ENCODE measurements at places on chromosomes 6 and 20.
A peak's percentile ranks its signal among the peaks of the same experiment; 100 is the strongest.

DNA sequence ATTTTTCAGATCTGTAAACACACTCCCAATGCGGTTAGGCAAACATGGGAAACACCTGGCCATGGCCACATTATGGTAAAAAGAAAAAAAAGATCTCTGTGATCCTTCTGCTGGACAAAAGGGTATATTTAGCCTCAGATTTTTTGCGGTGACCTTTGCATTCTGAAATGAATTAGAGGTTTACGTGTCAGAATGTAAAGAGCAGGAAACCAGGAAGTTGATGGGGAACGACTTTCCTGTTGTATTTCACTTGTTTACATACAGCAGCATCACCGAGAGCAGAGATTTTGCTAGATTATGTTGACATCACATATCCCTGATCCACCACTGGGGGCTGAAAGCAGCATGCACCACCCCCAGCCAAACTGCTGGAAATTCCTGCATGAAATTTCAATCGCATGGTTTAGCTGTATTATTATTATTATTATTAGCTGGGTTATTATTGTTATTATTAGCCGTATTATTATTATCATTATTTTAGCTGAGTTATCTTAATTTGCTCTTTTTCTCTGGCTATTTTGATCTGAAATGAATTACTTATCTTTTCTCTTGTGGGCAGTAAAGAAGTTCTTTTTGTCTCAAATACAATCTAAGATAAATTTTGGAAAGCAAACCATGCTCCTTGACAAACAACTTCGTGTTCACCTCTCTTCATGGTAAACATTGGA, 189.4 kb downstream of the ZFP64 start:
- no peak for DNase-seq

DNA sequence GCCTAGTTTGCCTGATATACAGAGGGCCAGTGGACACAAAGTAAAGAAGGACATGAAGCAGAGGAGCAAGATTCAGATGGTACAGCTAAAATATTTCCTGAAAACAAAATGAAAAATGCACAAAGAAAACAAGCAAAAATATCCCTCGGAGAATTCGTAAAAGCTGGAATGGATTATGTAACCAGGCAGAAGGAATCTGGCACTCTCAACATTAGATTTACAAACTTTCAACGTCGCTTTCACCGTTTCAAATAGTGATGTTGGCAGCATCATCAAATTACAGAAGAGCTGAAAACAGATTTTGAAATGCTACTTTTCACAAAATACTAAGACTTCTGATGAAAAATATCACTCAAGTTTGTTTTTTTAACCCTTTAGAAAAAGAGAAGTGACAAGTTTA, 11.7 kb downstream of the SMLR1 start:
- DNase-seq, result no peak

DNA sequence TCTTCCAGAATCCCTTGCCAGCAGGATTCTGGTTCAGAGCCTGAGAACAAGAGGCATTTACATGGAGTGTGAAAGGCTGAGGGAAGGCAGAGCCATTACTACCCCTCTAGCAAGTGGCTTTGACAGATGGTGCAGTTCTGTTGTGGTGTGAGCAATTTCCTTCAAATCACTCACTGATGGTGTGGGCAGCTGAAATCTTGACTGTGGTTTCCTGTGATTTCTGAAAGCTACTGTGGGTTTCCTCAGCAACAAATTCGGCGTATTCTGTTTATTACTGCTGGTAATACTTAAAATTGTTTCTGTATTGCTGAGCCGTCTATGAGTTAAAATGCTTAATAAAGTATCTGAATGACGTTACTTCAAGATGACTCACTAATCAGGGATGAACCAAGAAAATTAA, 181.5 kb upstream of the TCF21 start:
- DNase-seq, result no peak

GRCh38 chr6:20724443-20725190, 190.4 kb downstream of the CDKAL1 start:
- no peak for DNase-seq

DNA sequence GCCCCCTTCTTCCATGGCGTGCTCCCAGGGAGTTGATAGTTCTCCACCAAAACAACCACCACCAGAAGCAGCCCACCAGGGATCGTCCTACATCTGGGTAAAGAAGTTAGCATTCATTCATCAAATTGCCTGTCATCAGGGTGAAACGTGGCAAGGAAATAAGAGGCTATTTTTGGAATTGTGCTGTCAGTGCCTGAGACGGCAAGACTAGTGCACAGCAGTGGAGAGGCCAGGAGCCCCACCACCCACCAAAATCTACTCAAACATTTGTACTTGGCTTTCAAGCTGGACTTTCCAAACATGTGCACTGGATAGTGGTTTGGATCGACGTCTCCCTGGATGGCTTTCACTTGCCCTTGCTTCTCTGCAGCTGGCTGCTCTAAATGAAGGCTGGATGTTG, 44.8 kb downstream of the TXNDC5 start:
- no peak for DNase-seq

- no peak for DNase-seq
Measured at GRCh38 chr6:54515713-54516112, 207.5 kb downstream of the TINAG start.

- DNase-seq, result no peak
Measured at GRCh38 chr6:18160911-18161310, 5.7 kb downstream of the KDM1B start.

- DNase-seq, result no peak
Measured at GRCh38 chr20:24764027-24764793, 184.9 kb upstream of the CST7 start.

GRCh38 chr6:3484192-3484591, 27.3 kb upstream of the SLC22A23 start:
- DNase-seq, result no peak

DNA sequence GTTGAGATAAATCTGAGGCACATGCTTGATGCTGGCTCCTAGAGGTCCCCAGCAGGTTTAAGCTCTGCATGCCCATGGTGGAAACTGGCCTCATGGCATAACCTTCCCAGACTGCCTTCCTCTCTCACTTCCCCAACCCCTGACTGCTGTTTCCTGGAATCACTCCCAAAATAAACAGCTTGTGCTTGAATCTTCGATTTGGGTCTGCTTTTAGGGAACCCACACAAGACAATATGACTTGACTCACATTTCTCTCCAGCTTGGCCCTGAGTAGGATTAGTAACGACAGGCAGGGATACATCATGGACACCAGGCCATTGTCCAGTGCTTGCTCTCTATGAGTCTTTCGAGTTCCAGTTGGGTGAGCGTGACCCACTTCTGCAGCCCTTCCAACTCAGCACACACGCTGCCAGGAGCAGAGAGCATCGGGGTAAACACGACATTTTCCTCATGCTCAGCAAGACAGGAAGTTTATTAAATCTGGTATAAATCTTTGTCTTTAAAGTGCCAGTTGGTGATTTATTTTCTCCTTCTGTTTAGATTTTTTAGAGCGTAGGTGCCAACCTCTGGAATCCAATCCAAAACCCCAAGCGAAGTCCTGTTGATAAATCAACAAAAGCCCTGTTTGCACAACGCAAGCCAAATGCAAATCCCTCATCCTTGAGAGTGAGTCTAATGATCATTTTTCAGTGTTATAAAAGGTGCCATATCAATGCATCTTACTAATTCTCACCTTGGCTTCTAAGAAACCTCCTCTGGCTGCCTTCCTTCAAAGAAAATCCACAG, 135.0 kb downstream of the FOXA2 start:
- DNase-seq, result no peak

GRCh38 chr6:14863902-14864850, 381.7 kb upstream of the JARID2 start:
- DNase-seq, result no peak

DNA sequence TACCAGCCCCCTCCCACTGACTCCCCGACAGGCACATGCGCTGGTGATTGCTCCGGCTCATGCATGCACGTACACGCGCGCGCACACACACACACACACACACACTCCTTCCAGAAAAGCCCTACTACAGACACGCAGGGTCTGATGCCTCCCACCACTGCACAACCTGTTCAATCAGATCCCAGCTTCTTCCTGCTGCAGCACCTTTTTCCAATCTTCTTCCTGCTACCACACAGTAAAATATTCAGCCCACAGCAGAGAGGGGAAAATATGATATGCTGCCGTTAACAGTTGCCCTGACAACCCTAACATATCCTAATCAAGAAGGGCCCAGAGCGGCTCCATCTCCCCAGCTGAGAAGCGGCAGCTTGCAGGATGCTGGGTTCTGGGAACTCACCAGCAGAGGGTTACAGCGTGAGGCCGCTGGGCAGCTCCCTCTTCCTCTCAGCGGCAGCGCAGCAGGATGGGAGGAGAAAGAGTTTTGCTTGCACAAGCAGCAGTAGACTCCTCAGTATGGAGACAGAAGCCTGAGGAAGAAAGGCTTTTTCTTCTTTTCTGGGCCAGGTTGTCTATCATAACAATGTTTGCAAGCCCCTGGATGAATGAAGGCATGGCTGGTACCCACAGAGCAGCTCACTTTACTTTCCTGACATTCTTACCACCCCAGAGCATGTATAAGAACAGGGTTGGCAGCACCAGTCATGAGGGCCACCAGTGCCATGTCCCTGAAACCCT, 23.9 kb downstream of the MAP7 start:
- DNase-seq, result no peak

DNA sequence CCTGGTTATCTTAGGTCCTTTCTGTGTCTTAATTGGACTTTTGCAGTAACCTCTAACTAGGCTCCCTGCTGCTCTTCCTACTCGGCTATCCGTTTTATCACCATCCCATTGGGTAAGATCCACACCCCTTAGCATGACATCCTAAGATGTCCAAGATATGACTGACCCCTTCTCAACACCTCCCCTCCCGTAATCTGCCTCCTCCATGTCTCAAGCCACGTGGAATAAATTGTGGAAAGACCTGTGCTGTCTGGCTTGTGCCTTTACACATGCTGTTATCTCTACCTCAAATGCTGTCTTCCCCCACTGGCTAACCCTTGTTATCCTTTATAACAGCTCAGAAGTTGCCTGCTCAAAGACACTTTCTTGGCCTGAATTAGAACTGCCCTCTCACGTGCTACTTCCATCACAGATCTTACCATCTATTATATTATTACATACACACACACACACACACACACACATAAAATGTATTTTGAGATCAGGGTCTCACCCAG, 26.5 kb downstream of the EIF2S2 start:
- no peak for DNase-seq

- DNase-seq, result peak; percentile 28
Measured at GRCh38 chr6:127186889-127187288, 68.4 kb downstream of the RSPO3 start.

DNA sequence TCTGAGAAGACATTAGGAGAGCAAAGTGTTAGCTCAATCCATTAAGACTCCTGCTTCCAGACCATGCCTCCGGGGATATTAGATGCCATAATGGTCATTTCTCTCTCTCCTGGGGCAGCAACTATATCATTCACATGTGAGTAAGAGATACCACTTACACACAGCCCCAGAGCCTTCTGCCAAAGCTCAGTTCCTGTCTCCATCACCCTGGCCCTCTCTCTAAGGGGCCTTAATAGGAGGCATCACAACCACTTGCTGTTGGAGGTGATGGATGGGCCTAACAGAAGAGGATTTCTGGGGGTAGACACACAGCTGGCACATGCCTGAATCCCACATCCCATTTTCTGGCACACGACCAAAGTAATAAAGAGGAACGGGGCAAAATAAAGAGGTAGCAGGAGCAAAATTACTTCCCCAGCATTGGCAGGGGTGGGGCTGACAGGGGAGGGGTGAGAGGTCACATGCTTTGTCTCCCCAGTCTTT, 34.0 kb upstream of the VSTM2L start:
- no peak for DNase-seq

DNA sequence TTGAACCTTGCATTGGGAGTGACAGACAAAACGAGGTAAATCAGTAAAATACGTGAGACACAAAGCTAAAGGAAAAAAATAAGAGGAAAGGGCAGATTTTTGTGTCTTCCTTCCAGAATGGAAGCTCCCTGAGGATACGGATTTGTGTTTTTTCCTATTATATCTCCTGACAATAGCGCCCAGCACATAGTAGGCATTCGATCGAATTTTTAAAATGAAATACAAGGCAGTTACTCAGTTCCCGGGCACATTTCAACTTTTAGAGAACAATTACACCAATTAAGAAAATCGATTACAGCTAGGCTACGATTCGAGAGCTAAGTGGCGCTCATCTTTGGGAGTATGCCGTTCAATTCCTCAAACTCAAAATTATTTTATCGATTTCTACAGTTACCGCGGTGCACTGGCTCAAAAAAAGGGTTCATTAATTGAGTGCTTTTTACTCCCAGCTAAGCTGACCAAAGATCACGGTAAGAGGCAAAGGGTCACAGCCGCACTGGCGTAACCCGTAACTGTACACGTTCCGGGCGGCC, 443 bp downstream of the RMND1 start:
- DNase-seq, result no peak

DNA sequence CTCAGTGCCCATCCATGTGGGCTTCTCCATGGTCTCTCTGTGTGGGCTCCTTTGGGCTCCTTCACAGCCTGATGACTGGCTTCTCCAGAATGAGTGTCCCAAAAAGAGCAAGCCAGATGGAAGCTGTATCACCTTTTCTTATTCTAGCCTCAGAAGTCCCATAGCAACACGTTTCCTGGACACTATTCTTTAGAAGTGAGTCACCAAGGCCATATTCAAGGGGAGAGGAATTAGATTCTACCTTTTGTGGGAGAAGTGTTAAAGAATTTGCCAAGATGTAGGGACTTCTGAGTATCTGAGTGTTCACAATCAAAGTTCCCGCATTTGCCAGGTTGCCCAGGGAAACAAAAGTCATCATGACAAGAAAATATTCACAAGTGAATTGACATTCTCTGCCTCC, 20.7 kb upstream of the TBC1D22B start:
- DNase-seq, result no peak

DNA sequence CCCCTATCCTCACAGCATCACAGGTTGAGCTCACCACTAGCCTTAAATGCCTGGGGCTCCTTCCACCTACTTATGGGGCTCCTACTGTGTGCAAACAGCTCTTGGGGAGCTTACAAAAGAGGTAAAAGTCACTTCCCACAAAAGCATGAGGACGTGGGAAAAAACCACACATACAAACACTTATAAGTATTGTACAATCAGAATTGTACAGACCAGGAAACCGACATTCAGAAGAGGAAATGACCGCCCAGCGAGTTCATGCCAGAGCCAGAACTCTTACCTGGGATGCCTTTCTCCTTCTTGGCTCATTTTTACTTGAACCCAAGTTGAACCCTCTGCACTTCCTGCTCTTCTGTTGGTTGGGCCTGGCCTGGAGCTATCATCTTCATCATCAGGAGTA, 6.3 kb upstream of the PPP1R16B start:
- DNase-seq, result no peak
